ENCODE measurements at places on chromosomes 13 and 19. TPM values are rescaled to one million over a fixed set of nuclear protein-coding genes. Genes with fewer than 3 reads are reported as not detected.

- DNase-seq = no peak
- no peaks in the 10 kb centered on the region for H3K27me3 ChIP-seq
- H3K36me3 ChIP-seq = no peaks in the 10 kb centered on the region
- no peaks in the 10 kb centered on the region for H3K4me1 ChIP-seq
Measured at GRCh38 chr13:101945435-101945834, 456.4 kb downstream of the FGF14 start.

- no peaks in the 10 kb centered on the region for H3K27me3 ChIP-seq
- no peaks in the 10 kb centered on the region for H3K36me3 ChIP-seq
- no peak overlapping the region for H3K27ac ChIP-seq
- no peak overlapping the region for H3K4me3 ChIP-seq
Measured at GRCh38 chr19:40627486-40628279, 26.5 kb downstream of the LTBP4 start.

GRCh38 chr19:54207983-54208783 lies 7.5 kb downstream of the RPS9 start:
- H3K27me3 ChIP-seq = no peaks in the 10 kb centered on the region
- H3K4me1 ChIP-seq = peaks cover 80% of the 10 kb centered on the region
- no peak for DNase-seq
- H3K4me3 ChIP-seq = no peak overlapping the region

DNA sequence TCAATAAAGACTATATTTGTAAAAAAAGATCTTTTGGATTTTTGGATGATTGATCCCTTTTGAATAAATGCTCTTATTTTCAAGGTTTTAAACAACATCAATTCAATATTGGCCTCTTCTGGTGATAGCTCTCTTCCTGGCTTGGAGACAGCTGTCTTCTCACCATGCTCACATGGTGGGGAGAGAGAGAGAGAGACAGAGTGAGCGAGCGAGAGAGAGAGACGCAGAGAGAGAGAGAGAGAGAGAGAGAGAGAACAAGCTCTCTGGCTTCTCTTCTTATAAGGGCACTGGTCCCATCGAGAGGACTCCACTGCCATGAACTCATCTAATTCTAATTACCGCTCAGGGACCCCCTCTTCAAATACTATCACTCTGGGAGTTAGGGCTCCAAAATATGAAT lies 32.1 kb upstream of the FARP1 start:
- H3K4me1 ChIP-seq = no peaks in the 10 kb centered on the region
- H3K27ac ChIP-seq = no peak overlapping the region
- no peak for DNase-seq
- no peaks in the 10 kb centered on the region for H3K36me3 ChIP-seq

- no peaks in the 10 kb centered on the region for H3K4me1 ChIP-seq
- no peak overlapping the region for H3K4me3 ChIP-seq
- H3K36me3 ChIP-seq = no peaks in the 10 kb centered on the region
- no peaks in the 10 kb centered on the region for H3K27me3 ChIP-seq
- DNase-seq = no peak
- no peak overlapping the region for H3K27ac ChIP-seq
Measured at GRCh38 chr13:44049081-44049945, 169.6 kb downstream of the LACC1 start.

DNA sequence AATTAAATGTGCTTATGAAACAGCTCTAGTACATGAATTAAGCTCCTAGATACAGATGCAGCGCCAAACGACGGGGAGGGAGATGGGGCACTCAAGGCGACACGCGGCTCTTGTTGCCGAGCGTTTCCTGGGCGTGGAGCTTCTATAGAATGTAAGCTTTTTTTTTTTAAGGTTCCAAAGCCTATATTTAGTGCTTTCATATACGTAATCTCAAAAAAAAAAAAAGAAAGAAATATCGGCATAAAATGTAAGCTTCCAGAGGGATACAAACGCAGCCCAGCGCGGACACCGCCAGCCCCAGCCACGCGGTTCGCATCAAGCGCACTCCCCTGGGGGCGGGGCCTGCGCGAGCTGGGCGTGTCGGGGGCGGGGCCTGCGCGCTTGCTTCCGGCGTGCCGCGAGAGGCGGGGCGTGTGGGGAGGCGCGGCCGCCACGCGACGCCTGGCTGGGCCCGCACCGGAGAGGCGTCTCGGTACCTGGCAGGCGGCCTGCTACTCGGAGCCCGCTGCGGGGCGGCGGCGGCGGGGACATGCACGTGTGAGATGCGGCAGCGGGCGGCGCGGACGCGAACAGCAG lies at the start of gene URI1:
URI1 (plus strand) TSS at position 412 of the 576 bp plus-strand sequence. CDS start 309 bp downstream, outside the sequence.
- no peaks in the 10 kb centered on the region for H3K36me3 ChIP-seq
- peak; percentile 92 for DNase-seq
- peaks cover 48% of the 10 kb centered on the region for H3K4me1 ChIP-seq
- peak within 1 kb of the TSS; percentile 95 for H3K4me3 ChIP-seq
- H3K27me3 ChIP-seq = no peaks in the 10 kb centered on the region

- DNase-seq = no peak
- H3K27me3 ChIP-seq = peaks cover 5% of the 10 kb centered on the region
- H3K27ac ChIP-seq = peak within 1 kb of the TSS; percentile 43
- H3K4me3 ChIP-seq = no peak within 1 kb of the TSS
- no peaks in the 10 kb centered on the region for H3K4me1 ChIP-seq
- no peaks in the 10 kb centered on the region for H3K36me3 ChIP-seq
Measured at GRCh38 chr19:55208880-55209692, at the start of gene PTPRH. TSS of gene PTPRH (minus strand) at chr19:55209501. CDS start at chr19:55209433, 68 bp downstream.

The UNC13A gene
- total RNA-seq = not detected

DNA sequence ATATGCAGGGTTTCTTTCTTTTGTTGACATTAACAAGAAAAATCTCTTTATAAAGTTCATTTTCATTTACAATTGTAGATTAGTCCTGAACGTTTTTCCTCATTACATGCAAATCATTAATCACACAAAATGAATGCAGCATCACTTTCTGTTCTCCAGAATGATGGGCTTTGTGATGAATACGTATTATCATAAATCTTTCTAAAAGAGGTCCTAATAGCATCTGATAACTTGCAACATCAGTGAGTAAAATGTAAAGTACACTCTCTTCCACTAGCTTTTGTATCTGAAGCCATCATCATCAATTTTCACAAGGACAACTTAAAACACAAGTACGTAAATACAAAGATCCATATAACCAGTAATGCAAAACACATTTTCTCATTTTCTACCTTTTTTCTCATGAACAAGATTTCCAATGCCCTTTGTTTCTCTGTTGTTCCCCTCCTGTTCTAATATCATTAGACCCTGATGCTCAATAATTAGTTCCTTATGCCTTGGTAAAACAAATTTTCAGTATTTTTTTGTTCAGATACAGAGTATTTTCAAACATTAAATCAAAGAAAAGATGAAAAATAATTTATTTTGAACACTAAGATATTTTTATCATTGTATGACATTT lies 437.4 kb upstream of the MIR17HG start:
- H3K4me1 ChIP-seq = no peaks in the 10 kb centered on the region
- no peaks in the 10 kb centered on the region for H3K27me3 ChIP-seq
- no peak for DNase-seq
- H3K4me3 ChIP-seq = no peak overlapping the region
- no peak overlapping the region for H3K27ac ChIP-seq

The SH2D3A gene
- total RNA-seq = 21.3 TPM

DNA sequence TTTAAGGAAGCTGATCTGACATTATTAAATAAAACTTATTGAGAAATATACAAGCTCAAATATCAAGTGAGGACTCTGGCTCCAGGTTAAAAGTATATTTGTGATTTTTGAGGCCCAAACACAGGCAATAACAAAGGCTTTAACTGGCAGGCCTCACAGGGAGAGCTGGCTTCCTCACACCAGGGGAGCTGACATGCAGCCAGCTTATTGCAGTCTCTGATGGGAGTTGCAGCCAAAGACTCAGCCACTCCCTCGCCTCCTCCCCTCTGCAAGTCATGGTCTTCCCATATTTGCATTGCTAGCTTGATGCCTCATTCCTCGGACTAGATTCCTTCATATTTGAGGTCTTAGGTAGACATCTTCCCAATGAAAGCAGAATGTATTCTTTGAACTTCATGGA lies 647.1 kb upstream of the SLITRK6 start:
- no peaks in the 10 kb centered on the region for H3K4me1 ChIP-seq
- no peaks in the 10 kb centered on the region for H3K36me3 ChIP-seq
- DNase-seq = no peak
- H3K27me3 ChIP-seq = no peaks in the 10 kb centered on the region

GRCh38 chr13:39123578-39123977 lies 85.3 kb downstream of the NHLRC3 start:
- H3K4me1 ChIP-seq = no peaks in the 10 kb centered on the region
- DNase-seq = no peak
- no peak overlapping the region for H3K4me3 ChIP-seq
- no peak overlapping the region for H3K27ac ChIP-seq
- H3K36me3 ChIP-seq = no peaks in the 10 kb centered on the region

The DHDH gene
- total RNA-seq = 0.53 TPM

The TEAD2 gene
- not detected for total RNA-seq

- no peaks in the 10 kb centered on the region for H3K4me1 ChIP-seq
- no peak overlapping the region for H3K4me3 ChIP-seq
- no peak for DNase-seq
- H3K27me3 ChIP-seq = no peaks in the 10 kb centered on the region
Measured at GRCh38 chr13:111659219-111659775, 338.9 kb downstream of the TEX29 start.

GRCh38 chr13:26978081-26978860 lies 193.3 kb downstream of the USP12 start:
- no peak for DNase-seq
- no peaks in the 10 kb centered on the region for H3K27me3 ChIP-seq
- no peaks in the 10 kb centered on the region for H3K36me3 ChIP-seq
- no peak overlapping the region for H3K4me3 ChIP-seq

GRCh38 chr19:9729162-9729561 lies 39.4 kb downstream of the ZNF846 start:
- no peaks in the 10 kb centered on the region for H3K27me3 ChIP-seq
- H3K4me3 ChIP-seq = no peak overlapping the region
- no peaks in the 10 kb centered on the region for H3K4me1 ChIP-seq

- H3K27ac ChIP-seq = no peak overlapping the region
- peaks cover 28% of the 10 kb centered on the region for H3K27me3 ChIP-seq
- no peaks in the 10 kb centered on the region for H3K36me3 ChIP-seq
- DNase-seq = no peak
- H3K4me3 ChIP-seq = no peak overlapping the region
Measured at GRCh38 chr13:27954406-27954851, 14.7 kb downstream of the CDX2 start.

GRCh38 chr13:59701261-59701660 lies 462.5 kb downstream of the DIAPH3 start:
- H3K27ac ChIP-seq = no peak overlapping the region
- no peaks in the 10 kb centered on the region for H3K27me3 ChIP-seq
- H3K4me1 ChIP-seq = no peaks in the 10 kb centered on the region
- no peak for DNase-seq
- H3K36me3 ChIP-seq = no peaks in the 10 kb centered on the region

DNA sequence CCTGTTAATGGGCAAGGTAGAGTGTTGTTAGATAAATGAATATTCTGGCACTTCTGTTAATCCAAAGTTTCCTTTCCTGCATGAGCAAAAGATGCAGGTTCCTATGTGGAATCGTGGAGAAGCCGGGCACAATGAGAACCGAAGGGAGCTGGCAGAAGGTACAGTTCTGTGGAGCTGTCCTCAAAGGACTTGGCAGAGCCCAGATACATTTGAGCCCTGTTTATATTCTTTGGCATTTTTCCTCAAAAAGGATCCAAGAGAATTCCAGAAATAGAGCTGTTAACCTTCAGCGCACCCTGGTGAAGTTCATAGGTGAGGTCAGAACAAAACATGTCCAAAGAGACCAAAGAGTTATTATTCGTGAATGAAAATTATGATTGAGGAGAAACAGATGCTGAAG lies 4.0 kb upstream of the DLEU7 start:
- H3K4me3 ChIP-seq = no peak overlapping the region
- DNase-seq = no peak
- peaks cover 6% of the 10 kb centered on the region for H3K4me1 ChIP-seq
- no peaks in the 10 kb centered on the region for H3K27me3 ChIP-seq
- no peaks in the 10 kb centered on the region for H3K36me3 ChIP-seq

GRCh38 chr13:106484084-106484483 lies 51.4 kb downstream of the EFNB2 start:
- H3K4me1 ChIP-seq = no peaks in the 10 kb centered on the region
- DNase-seq = no peak

- H3K4me3 ChIP-seq = no peak overlapping the region
- no peaks in the 10 kb centered on the region for H3K27me3 ChIP-seq
- no peaks in the 10 kb centered on the region for H3K4me1 ChIP-seq
- no peak for DNase-seq
Measured at GRCh38 chr13:73136776-73137175, 78.0 kb downstream of the KLF5 start.

DNA sequence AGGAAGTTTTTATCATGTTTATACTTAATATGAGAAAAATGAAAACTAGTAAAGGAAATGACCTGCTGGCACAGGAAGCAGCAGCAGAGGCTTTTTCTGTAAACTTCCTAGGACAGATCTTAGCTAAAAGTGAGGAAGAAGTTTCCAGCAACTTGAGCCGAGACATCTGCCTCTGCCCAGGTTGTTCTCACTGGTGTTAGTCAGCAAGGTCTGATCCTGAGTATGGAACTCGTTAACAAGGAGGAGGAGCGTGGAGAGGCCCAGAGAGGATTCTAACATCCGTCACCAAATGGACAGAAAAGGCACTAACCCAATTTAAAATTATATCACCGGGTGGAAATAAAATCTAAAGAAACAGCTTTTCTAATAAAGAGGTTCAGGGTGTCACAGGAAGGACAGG lies 43.6 kb downstream of the PHF11 start:
- H3K4me1 ChIP-seq = peaks cover 14% of the 10 kb centered on the region
- no peaks in the 10 kb centered on the region for H3K27me3 ChIP-seq
- H3K4me3 ChIP-seq = no peak overlapping the region
- DNase-seq = no peak

- DNase-seq = no peak
- no peak overlapping the region for H3K27ac ChIP-seq
- no peaks in the 10 kb centered on the region for H3K27me3 ChIP-seq
- peaks cover 31% of the 10 kb centered on the region for H3K4me1 ChIP-seq
Measured at GRCh38 chr19:19402656-19403372, 2.7 kb upstream of the GATAD2A start.

DNA sequence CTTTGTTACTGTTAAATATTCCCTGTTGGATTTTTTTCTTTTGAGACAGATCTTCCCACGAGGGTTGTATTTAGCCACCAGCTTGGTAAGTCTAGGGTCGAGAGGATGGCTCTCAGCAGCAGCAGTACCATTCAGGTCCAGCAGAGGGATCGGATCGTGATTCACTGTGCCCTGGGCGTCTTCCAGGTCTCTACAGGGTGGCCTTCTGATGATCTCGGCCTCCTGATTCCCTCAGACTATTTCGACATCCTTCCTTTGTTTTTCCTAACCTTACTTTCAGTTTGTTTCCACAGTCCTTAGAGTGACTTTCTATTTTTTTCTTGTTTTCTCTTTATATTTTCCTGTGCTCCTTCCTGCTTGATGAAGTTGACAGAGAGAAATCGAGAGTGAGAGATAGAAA lies 1436.9 kb downstream of the UQCRFS1 start:
- no peak overlapping the region for H3K27ac ChIP-seq
- H3K4me1 ChIP-seq = no peaks in the 10 kb centered on the region
- no peak overlapping the region for H3K4me3 ChIP-seq
- no peak for DNase-seq

The BRME1 gene
- 8.2 TPM for total RNA-seq

Measured in CD8-positive, alpha-beta memory T cell (primary cell).